ENCODE measurements at places on chromosomes 12 and 14.
A peak's percentile ranks its signal among the peaks of the same experiment; 100 is the strongest.

GRCh38 chr14:99747167-99747566, 46.0 kb upstream of the EML1 start:
- no peak for DNase-seq

DNA sequence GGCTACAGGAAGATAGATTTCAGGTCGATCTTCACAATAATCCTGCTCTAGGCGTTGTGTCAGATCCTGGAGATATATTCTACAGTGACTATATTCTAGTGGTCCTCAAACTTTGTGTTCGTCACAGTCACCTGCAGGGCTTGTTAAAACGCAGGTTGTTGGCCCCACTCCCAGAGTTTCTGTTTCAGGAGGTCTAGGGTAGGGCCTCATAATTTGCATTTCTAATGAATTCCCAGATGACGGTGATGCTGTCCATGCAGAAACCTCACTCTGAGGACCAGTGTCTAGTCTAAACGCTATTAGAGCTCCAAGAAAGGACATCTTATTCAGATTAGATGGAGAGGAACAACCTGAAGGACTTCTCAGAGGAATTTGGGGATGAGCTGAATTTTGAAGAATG, 13.2 kb upstream of the SLC6A13 start:
- DNase-seq, result peak; percentile 9

- peak; percentile 85 for DNase-seq
Measured at GRCh38 chr14:91280129-91280528, 35.6 kb upstream of the GPR68 start.

GRCh38 chr12:121512561-121512960, 68.3 kb downstream of the KDM2B start:
- DNase-seq, result no peak

GRCh38 chr14:58128416-58128815, 23.6 kb downstream of the ARMH4 start:
- no peak for DNase-seq

DNA sequence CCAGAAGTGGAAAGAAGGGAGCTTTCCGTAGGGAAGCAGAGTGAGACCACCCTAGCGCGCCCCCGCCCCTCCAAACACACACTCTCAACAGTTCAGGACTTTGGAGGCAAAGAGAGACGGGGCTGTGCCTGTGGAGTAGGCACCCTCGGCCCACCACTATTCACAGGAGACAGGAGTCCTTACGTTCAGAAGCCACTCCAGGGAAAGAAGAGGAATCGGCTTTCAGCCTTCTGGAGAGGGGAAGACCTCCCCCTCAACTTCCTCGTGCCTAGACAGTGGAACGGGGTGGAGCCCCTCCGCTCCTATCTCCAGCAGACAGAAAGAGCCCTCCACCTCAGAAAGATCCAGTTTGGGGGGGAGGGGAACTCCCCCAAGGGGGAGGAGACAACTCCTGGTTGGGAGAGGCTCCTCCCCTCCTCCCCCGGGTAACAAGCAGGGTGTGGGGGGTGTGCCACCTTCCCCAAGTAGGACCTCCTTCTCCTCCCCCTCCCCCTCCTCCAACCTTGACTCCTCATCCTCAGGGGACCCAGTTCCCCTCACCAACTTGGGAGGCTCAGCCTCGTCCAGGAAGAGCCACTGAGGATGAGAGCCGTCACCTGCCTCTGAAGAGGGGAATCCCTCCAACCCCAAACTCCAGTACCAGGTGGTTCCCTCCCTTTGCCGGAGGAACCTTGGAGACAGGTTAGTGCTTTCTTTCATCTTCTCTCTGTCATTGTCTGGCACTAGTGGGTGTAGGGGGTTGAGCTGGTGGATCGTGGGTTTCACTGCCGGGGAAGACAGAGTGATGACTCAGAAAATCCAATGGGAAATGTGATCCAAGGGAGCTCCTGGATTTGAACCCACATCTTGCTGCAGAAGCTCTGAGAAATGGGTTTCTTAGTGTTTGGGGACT, 883 bp downstream of the FOXJ2 start:
- peak; percentile 35 for DNase-seq

- DNase-seq, result peak; percentile 55
Measured at GRCh38 chr12:98725476-98726247, 80.6 kb downstream of the APAF1 start.

GRCh38 chr14:54225457-54226060, 171.2 kb upstream of the CDKN3 start:
- peak; percentile 98 for DNase-seq
